ENCODE measurements at places on chromosomes 5 and 9. TPM values are rescaled to one million over a fixed set of nuclear protein-coding genes. Genes with fewer than 3 reads are reported as not detected.

ESM1 gene
- total RNA-seq = not detected

BDP1 gene
- total RNA-seq = 12.6 TPM

TLX3 gene
- total RNA-seq = not detected

TMED9 gene
- 235 TPM for total RNA-seq

CCL21 gene
- not detected for total RNA-seq

SLC6A19 gene
- total RNA-seq = 0.32 TPM

ANKRD20A1 gene
- total RNA-seq = 1.5 TPM

UGT3A1 gene
- total RNA-seq = not detected

FBP2 gene
- not detected for total RNA-seq

MFAP3 gene
- 20.0 TPM for total RNA-seq

CCNB1 gene
- total RNA-seq = 265 TPM

GPBP1 gene
- total RNA-seq = 45.6 TPM

Measured in A549 treated with dexamethasone at 1 μM for 4 hours (cell line).